Natural killer cell (primary cell): ENCODE measurements at places on chromosomes 5 and 9. TPM values are rescaled to one million over a fixed set of nuclear protein-coding genes. Genes with fewer than 3 reads are reported as not detected.
A peak's percentile ranks its signal among the peaks of the same experiment; 100 is the strongest.

DNA sequence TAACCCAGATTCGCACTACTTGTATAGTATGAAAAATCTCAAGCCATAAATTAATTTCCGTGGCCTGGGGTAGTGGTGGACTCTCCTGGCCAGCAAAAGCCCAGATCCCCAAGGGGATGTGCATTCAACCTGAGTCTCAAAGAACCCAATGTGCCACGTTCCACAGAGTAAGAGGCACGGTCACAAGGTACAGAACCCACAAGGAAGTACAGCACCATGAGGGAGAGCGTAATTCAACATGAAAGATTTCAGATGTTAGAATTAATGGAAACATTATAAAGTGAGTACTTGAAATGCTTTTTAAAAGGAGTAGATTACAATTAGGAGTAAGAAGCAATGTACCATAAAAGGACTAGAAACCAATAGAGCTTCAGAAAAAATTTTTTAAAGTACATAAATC is 23.4 kb downstream of the SRD5A1 start:
- no peak for DNase-seq

Gene BARHL1
- total RNA-seq: not detected

DNA sequence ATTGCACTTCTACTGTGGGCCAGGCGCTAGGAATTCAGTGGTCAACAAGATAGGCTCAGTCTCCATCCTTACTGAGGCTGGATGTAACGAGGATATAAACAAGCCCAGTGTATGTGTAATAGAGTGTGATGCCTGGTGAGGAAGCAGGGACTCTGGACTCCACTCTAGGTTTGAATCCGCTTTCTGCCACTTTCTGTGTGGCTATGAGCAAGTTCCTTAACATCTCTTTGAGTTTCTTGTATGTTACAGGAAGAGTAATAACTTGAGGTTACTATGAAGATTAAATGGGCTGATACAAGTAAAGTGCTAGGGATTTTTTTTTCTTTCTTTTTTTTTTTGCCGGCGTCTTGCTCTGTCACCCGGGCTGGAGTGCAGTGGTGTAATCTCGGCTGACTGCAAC is 12.4 kb downstream of the DOCK2 start:
- DNase-seq: peak; percentile 45

DNA sequence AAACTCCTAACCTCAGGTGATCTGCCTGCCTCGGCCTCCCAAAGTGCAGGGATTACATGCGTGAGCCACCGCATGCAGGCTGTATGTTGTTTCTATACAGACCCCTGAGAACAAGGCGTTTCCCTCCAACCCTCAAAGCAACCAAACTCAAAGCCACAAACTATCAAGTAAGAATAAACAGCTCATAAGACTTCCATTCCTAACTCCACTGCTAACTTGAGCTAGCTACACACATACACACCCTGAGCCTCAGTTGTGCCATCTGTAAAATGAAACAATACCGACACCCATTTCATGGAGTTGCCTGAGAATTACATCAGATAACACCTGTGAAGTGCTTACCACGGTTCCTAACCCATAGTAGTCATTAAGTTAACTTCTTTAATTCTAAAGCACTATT is 70.8 kb downstream of the SERINC5 start:
- peak; percentile 35 for DNase-seq

Gene CCL21
- total RNA-seq: not detected

DNA sequence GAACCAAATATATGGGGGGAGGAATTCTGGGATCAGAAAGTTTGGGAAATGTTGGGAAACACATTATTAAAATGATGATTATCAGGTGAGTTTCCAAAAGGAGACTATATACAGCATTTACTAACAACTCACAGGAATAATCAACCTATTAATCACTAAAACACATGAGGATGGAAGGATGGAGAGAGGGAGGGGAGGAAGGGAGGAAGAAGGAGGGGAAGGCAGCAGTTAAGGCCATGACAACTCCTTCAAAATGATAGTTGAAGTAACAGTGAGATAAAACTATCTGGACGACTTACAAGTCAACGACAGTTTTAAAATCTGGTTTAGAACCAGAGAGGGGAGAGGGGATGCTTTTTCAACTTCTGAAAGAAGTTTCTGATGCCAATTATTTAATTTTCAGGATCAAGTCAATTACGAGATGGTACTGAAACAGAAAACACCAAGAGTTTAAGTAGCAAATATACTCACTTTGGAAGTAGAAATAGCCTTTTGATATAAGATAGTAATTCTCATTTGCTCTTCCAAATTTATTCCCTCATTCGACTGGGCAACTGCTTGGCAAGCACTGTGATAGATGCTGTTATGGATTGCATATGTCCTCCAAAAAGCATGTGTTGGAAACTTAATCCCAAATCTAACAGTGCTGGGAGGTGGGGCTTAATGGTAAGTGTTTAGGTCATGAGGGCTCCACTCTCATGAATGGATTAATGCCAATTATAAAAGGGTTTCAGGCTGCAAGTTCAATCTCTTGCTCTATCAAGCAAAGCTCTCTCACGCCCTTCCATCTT is 30.4 kb downstream of the FBXW11 start:
- no peak for DNase-seq

GRCh38 chr5:134177369-134178095 is 782 bp upstream of the SKP1 start:
- peak; percentile 54 for DNase-seq
